ENCODE measurements at places on chromosomes 3 and 15.

DNA sequence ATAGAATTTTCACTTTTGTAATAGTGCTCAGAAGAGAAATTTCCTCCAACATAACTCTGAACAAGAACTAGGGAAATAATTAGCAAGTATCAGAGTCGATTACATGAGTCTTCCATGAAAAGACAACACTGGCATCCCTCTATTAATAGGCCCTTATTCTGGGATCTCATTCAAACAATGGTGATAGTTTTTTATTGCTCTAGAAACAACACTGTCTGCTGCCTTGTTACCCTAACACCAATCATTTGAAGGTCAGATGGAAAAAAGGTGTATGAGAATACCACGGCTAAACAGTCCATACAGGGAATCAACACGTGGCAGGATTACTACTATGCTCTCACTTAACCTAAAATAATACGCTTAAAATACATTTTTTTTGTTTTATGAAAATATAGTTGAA is 35.9 kb downstream of the GNB4 start:
- DNase-seq: no peak

GRCh38 chr3:50423543-50423942 is 64.2 kb upstream of the TMEM115 start:
- no peak for DNase-seq

DNA sequence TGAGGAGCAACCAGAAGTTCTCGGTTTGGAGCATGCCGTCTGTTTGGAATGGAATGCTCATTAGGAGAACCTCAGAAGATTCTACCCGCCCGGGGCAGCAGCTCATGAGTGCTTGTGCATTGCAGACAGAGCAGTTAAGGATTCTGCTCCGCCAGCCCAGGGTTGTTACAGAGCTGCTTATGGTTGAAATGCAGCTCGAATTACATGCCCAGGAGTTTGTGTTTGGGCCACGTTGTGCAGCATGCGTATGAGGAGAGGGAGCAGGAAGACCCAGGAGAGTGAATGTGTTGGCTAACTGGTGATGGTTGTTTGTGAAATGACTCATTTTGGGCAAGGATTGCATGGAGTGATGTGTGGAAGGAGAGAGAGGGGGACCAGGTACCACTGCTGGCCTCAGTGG is 9.0 kb downstream of the FGD5 start:
- DNase-seq: no peak

DNA sequence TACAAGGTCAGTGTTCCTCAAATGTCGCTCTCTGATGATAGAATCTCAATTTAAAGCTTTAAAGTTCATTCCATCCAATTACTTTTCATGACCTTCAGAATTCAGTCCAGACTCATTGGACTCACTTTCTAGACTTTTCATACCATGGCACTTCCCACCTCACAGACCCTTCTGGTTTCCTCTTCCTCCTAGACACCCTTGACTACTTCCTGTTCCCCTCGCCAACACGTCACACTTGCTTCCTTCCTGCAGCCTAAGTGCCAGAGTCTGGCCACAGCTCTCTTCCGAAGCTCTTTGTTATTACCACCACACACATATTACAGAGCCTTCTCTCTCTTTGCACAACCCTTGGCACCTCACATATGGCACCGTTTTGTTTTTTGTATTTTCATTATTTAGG is 59.1 kb upstream of the UMPS start:
- DNase-seq: peak; percentile 13

- no peak for DNase-seq
Observed at GRCh38 chr15:48904758-48905157, 26.8 kb downstream of the EID1 start.

- DNase-seq: no peak
Observed at GRCh38 chr15:76071806-76072205, 12.0 kb downstream of the TMEM266 start.

DNA sequence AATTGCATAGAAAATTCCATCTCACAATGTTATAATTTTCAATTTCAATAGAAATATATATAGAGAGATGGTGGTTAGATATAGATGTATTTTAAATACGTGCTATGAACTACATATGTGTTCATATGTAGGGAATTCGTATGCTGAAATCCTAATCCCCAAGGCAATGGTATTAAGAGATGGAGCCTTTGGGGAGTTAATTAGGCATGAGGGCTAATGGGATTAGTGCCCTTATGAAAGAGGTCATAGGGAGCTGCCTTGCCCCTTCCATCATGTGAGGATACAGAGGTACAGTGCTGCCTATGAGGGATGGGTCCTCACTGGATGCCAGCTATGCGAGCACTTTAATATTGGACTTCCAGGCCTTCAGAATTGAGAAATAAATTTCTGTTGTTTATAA is 79.6 kb upstream of the CCDC54 start:
- DNase-seq: no peak

- DNase-seq: no peak
Observed at GRCh38 chr3:50095352-50095998, 6.8 kb downstream of the RBM5 start.

- no peak for DNase-seq
Observed at GRCh38 chr3:168060317-168060716, 35.4 kb downstream of the GOLIM4 start.

DNA sequence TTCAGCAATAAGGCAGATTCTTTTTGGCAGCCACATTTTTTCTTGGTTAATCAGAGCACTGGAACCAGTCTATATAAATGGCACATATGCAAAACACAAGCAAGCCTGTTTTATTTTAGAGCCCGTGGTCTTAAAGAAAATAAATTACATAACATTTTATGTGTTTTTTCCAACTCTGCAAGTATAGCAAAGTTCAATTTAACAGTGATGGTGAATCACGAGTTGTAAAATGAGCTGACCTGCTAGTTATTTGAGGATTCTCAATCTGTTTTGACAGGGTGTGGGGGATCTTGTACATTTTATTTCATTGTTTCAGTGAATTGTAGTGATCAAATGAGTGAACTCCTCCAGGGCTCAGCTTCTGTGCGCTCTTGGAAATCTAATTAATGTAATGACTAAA is 2.7 kb downstream of the ARHGEF26 start:
- DNase-seq: no peak

DNA sequence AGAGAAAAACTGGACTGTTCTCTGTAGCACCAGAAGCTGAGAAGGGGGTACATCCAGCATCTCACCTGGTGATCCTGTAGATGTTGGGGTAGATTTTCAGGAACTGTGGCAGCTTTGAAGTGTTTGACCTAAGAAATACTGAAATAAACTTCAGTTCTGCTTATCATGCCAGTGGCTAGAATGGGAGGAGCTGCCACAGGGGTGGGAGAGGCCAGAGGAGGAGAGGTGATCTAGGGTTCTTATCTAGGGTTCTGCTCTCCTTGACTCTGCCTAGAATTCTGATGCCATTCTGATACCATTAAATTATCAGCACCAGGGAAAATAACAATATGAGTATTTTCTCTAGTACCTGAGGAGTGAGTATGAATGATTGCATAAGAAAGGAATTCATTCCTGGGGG is 10.2 kb upstream of the CPOX start:
- DNase-seq: no peak

DNA sequence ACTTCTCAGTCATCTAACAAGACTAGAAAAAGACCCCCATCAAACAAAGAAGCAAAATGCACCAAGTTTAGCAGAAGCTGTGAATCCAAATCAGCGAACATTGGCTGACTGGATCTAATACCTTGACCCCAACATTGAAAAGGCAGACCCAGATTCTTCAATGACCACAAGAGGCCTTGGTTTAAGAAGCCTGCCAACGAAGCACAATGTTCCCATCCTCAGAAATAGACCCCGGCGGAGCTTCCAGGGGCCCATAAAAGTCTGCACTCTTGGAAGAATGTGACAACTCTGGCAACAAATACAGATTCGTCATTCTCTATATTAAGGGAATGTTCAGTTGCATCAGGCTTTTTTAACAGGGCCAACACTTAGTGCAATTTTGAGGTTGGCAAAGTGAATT is 112.8 kb upstream of the BCL6 start:
- no peak for DNase-seq

DNA sequence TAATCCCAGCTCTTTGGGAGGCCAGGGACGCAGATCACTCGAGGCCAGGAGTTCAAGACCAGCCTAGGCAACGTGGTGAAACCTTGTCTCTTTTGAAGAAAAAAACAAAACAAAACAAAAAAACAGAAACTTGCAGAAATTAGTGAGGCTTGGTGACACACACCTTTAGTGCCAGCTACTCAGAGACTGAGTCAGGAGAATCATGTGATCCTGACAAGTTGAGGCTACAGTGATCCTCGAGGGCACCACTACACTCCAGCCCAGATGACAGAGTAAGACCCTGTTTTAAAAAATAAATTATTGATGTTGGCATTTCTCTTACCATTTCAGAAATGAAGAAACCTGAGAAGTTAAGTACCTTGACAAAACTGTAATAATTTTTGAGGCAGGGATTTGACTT is 44.6 kb upstream of the CCNB2 start:
- no peak for DNase-seq

DNA sequence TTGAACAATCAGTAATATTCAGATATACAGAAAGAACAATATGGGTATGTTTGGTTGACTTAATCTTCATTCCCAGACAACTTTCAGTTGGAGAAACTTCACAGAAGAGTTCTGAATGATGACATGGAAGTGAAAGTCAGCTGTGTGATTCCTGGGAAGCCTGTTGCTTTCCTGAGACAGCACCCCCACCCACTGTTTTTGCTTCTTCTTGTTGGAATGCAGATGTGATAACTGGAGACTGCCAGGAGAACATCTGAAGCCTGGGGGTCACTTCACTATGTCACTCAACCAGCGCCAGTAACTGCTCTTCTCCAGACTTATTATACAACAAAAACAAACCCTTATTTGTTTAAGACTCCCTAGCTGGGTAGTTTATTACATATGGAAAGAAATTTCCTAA is 599.4 kb downstream of the ZIC1 start:
- DNase-seq: no peak

DNA sequence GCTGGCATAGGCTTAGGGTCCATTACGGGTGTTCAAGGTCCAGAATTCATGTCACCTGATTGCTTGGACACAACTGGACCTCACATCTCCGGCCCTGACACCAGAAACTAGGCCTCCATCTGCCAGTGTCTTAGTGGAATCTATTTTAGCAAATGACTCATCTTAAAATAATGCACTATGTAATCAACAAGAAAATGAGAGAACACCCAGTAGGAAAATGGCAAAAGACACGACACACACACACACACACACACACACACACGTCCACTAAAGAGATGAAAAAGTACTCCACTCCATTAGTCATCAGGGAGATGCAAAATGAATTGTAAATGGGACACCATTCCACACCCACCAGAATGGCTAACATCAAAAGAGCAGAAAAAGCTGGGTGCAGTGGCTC is 11.2 kb downstream of the APBA2 start:
- DNase-seq: no peak

- no peak for DNase-seq
Observed at GRCh38 chr15:73485372-73485771, 42.4 kb downstream of the REC114 start.

DNA sequence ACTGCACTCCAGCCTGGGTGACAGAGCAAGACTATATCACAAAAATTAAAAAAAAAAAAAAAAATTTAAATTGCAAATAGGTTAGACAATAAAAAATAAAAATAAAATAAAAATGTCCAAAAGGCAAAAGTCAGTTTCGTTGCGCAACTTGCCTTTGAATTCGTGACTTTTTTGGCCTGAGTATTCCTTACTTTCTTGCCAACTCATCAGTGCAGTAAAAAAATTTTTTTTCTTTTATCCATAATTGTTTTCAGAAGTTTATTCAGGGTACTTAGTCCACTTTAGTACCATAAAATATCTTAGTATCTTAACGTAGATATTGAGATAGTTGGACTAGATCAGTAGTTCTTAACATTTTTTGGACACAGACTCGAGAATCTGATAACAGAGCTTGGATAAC is 22.4 kb upstream of the CILP start:
- DNase-seq: no peak

DNA sequence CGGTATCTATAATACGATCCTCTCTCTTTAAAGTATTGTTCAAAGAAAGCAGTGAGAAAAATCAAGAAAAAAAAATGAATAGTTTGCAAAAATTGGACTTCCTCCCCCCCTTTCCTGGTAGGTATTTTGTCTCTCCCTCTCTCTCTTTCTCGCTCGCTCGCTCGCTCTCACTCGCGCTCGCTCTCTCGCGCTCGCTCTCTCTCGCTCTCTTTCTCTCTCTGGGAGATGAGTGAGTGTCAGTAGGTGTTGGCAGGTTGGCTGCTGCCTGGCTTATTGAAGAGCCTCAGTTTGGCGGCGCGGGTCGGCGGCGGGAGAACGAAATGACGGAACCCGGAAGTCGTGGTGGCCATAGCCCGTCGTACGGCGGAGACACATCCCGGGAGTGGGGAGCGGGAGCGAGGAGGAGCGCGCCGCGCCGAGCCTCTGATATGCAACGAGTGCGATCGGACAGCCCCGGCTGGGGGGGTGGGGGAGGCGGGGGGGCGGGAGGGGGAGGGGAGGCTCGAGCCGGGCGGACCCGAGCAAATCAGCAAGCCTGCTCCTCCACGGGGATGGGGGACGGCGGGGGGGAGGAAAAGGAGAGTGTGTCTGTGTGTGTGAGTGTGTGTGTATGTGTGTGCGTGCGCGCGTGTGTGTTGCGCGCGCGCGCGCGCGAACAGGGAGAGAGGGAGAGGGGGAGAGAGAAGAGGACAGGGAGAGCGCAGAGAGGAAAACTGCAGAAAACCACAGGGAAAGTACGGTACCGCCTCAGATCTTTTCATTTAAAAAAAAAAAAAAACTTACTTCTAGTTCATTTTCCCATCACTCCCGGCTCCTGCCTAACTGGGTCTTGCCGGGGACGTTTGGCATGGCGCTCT is at the start of gene MEIS2:
MEIS2 (minus strand) TSS at position 441 of the 857 bp plus-strand sequence. CDS start 1,083 bp downstream, outside the sequence.
- DNase-seq: no peak

DNA sequence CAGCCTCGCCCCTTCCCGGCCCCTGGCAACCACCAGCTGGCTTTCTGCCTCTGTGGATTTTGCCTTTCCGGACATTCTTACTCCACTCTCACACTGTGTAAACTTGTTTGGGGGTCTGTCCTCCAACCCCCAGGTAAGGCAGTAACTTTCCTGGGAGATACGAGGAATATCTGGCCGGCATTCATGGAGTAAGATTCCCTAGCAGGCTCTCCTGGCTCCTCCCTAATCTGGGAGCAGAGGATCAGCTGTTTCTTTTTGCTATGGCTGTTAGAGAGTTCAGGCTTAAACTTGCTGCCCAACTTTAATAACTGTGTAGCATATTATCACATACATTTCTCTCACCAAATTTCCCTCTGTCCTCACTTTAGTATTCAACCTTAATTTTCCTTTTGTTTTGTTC is 64.3 kb downstream of the IGF2BP2 start:
- DNase-seq: no peak
